ENCODE measurements at places on chromosomes 2 and 18.

GRCh38 chr2:105379741-105380186 is 19.1 kb downstream of the FHL2 start:
- no peak for DNase-seq

DNA sequence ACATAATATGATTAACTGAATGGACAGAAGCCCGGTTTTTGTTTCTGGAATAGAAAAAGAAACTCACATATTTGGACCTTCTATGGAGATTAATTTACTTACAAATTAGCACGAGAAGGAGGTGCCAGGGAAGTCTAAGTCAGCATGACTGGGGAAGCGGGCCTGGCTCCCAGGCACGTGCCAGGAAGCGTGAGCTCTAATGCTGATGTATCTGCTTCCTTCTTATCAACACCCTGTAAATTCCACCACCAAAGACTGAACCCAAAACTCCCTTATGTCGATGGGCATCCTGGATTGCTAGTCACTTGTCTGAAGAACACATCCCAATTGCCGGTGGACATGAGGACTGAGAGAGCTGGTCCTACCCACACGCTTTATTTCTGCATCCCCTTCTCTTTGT is 134.5 kb downstream of the GALNT14 start:
- no peak for DNase-seq

- DNase-seq, result no peak
Observed at GRCh38 chr2:171345971-171346722, 87.6 kb downstream of the METTL8 start.

DNA sequence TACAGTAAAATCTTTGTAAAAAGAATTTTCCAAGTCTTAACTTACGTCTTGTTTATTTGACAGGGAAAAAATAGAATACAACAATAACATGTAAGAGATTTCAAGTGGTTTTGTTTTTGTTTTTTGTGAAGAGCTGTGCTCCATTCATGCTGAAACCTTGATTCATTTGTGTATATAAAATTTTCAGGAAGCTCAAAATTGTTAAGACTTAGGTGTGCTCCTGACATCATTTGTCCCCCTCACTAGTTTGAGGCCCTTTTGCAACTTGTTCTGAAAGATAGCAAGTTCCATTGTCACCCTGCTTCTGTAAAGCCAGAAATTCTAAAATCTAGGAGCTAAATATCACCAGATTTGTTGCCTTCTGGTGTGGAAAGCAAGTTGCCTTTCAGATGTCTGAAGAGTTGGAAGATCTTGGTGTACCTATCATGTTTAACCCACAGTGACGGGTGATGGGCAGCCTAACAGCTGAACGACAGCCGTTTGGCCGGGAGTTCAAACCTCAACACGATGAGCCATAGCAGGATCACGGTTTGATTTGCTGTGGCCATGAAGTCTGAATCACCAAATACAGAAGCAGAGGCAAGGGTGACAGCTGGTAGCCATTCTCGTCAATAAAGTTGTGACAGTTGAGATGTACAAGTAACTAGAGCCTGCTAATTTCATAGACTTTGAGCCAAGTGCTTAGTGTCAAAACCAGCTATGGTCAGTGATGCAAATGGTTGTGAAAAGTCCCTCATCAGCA is 205.5 kb upstream of the SP5 start:
- DNase-seq, result no peak

DNA sequence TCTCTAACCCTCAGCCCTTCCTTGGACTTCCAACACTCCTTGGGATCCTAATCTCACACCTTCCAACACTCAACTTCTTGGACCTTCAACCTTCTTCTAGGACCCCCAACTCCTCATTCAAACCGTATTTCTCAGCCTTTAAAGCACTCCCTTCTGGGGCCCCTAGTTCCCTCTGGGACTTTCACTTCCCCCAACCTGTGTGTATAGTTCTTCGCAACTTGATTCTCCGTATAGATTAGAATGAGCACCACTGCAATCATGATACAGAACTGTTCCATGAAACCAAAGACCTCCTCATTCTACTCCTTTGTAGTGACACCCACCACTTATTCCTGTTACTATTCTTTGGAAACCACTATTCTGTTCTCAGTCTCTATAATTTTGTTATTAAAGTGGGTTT is 62.0 kb upstream of the NFU1 start:
- no peak for DNase-seq

GRCh38 chr2:177689623-177690022 is 297.1 kb downstream of the AGPS start:
- no peak for DNase-seq

DNA sequence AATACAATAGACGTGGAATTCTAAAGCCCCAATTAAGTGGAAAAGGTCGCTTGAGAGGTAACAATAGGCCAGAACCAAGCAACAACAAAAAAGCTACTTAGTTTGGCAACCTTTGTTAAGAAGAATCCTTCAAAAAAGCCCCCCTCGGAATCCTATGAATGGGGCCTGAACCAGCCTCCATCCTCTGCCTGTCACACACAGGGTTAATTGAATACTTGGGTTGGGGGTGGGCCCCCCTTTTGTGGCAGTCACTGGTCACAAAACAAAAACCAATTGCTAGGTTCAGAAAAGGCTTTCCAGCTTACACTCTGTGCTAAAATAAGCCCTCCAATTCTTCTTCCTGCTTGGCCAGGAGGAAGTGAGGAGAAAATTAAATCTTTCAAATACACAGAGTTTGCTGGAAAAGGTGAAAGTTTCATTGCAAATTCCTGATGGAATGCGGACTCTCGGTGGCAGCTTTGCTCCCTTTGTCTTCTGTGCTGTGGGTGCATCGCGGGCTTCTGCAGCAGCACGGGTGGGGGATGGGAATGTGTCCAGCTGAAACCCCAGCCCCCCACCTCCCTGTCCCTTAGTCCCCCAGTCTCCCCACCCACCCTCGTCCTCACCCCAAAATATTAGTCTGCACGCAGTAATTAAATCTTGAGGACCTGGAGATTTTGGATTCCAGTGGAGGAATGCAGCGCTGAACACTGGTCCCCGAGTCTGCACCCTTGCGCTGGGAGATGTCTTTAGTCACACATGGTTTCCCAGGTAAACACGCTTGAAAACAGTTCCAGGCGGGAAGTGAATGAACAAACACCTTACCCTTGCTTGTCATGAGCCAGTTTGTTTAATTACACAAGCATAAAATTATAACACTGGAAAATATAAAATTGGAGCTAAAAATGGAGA is 254.3 kb downstream of the SOX11 start:
- no peak for DNase-seq

GRCh38 chr2:128790541-128791001 is 471.9 kb upstream of the HS6ST1 start:
- DNase-seq, result no peak

DNA sequence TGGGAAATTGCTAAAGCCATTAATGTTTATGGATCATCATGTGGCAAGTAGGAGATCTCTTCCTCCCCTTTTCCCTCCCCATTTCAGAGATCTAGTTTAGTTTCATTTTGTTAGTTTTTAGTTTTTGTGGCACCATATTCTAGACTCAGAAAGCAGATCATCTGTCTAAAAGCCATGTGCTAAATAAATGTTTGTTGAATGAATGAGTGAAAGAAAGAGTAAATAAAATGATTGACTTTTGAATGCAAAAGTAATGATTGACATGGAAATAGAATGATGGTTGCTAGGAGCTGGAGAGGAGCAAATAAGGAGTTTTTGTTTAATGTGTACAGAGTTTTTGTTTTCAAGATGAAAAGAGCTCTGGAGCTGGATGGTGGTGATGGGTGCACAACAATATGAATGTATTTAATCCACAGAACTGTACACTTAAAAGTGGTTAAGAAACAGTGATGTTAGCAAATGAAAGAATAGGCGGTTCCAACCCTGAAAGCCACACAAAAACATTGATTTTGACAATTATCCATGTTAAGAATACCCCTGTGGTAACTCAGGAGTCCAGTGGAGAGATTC is 23.6 kb downstream of the TMEM178A start:
- DNase-seq, result no peak

DNA sequence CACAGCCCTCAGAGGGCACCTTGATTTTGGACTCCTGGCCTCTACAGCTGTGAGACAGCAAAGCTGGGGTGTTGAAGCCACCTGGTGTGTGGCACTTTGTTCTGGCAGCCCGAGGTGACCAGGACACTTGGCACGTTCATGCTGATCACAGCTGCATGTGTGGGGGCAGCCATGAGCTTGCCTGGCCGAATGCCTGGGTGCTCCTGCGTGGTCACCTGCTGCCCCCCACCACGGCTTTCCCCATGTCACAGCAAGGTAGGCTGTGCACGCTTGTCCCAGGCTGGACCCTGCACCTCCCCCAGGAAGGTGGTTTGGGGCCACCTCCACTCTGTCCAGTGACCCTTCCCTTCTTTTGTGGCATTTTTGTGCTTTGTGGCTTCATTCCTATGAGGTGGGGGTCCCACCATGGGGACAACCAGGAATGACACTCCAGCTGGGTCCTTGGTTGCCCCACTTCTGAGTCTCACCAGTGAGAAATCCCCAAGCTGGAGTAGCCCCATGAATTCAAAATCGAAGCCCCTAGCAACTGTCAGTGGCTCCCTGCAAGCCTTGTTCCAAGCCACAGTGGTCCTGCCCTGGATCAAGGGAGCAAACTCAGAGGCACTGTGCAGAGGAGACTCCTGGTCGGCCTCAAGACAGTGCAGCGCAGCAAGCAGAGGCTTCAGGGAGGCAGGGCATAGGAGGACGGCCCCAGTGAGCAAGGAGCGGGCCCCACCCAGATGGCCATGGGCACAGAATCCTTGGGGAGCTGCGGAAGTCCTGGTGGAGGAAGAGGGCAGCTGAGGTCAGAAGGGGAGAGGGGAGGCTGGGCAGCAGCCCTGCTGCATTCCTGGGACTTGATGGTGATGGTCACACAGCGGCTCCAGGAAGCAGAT is 121.4 kb upstream of the HS6ST1 start:
- no peak for DNase-seq

DNA sequence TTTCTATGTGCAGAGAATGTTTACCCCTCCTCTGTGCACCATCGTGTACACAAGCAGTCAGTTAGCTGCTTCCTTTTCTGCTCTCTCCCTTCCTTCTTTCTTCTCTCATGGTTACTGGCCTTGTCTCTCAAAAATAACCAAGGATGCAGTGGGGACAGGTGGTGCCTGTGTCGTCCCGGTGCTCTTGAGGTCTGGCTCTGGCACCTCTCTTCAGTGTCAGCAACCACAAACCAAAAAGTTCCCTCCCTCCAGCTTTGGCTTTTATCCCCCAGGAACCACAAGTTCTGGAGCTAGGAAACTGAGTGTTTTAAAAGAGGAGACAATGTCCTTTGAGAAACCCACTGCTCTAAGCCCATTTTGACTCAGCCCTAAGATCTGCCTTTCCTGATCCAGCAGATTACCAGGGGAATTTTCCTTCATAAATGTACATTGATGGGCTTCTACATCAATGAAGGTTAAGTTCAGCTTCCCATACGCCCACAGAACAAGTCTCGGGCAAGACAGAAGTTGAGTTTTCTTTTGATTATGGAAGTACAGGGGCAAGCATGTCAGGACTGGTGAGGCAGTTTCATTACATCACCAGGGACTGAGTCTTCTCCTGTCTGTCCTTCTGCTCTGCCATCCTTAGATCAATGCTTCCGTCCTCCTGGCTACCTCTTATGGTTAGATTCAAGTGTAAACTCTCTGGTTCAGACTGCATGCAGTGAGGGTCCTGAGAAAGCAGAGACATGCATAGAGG is 232.2 kb downstream of the SETBP1 start:
- no peak for DNase-seq

DNA sequence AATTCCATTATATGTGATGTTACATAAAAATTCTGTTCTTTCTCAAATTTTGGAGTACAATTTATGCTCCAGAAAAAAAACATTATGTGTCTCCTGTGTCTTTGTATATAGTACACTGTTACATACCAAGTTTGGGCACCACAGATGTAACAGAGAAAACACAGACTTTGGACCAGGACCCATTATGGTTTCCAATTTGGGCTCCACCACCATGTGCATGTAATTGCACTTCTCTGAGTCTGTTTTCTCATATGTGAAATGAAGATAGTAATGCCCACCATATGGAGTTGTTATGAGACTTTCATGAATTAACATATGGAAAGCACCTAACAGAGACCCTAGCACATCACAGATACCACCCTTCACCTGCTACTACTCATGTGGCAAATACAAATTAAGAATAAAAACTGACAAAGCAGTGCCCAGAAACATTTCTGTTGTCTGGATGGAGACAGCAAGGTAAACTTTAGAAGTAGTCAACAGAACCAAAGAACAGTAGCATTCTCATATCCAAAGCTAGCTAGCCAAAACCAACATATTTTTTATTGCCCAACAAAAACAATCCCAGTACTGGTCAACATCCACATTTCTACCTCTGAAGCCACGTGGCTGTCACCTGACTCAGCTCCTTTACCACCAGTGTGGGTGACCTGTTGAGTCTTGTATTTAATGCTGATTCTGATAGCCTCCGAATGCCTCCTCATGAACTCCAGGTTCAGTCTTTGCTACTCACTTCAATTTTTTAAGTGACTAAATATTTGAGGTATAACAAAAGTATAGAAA is 42.9 kb downstream of the ANTXR1 start:
- no peak for DNase-seq

GRCh38 chr2:191907091-191907490 is 60.2 kb upstream of the CAVIN2 start:
- no peak for DNase-seq

DNA sequence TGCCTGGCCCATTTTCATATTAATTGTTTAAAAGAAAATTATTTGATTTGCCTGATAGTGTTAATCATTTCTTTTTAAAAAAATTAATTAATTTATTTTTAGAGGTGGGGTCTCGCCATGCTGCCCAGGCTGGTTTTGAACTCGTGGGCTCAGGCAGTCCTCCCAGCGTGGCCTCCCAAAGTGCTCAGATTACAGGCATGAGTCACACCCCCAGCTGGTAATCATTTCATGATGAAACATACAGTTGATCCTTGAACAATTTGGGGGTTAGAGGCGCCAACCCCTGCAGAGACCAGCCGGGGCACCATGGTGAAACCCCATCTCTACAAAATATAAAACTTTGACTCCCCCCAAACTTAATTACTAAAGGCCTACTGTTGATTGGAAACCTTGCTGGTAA is 7.9 kb downstream of the GPN1 start:
- no peak for DNase-seq

- no peak for DNase-seq
Observed at GRCh38 chr2:146527166-146527565, 1317.7 kb upstream of the ACVR2A start.

DNA sequence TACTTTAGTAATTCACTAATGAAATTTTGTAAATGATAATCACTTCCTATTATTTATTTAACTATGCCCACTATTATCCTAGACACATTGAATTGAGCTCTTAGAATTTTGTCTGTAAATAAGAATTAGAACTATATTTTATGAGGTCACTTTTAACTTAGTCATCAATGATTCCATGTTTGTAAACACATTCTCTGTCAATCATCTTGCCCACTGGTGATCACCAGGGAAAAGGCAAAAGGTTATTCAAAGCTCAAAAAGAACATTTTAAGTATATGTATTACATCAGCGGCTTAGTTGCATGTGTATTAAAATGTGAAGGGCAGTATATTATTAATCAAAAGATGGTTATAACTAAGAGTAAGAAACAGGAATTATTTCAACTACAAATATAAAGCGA is 25.2 kb downstream of the SCN9A start:
- DNase-seq, result no peak

- DNase-seq, result no peak
Observed at GRCh38 chr18:80227472-80227871, 19.8 kb downstream of the PARD6G start.
